ENCODE measurements at places on chromosomes 16 and 17. TPM values are rescaled to one million over a fixed set of nuclear protein-coding genes. Genes with fewer than 3 reads are reported as not detected.

The KRT20 gene
- total RNA-seq = not detected

The WNT9B gene
- not detected for total RNA-seq

The MFSD11 gene
- 26.8 TPM for total RNA-seq

The OR3A3 gene
- total RNA-seq = not detected

The NGFR gene
- total RNA-seq = 0.20 TPM

The MMP25 gene
- total RNA-seq = 88.3 TPM

The MYOCD gene
- not detected for total RNA-seq

The OTOP2 gene
- not detected for total RNA-seq

The KRT32 gene
- not detected for total RNA-seq

The RTN4RL1 gene
- 0.45 TPM for total RNA-seq

The CD300LG gene
- total RNA-seq = not detected

The CDT1 gene
- 124 TPM for total RNA-seq

The TRAPPC2L gene
- total RNA-seq = 51.3 TPM

The MLST8 gene
- total RNA-seq = 38.9 TPM

The SLC22A31 gene
- not detected for total RNA-seq

The SLC16A11 gene
- total RNA-seq = 1.2 TPM

The HSPB9 gene
- not detected for total RNA-seq

The SMIM22 gene
- not detected for total RNA-seq

The VAT1L gene
- total RNA-seq = not detected

The YBX2 gene
- 1.4 TPM for total RNA-seq
